ENCODE measurements at places on chromosomes 6 and 20.

GRCh38 chr20:64152906-64153305 is 11.3 kb upstream of the MYT1 start:
- no peak for DNase-seq

DNA sequence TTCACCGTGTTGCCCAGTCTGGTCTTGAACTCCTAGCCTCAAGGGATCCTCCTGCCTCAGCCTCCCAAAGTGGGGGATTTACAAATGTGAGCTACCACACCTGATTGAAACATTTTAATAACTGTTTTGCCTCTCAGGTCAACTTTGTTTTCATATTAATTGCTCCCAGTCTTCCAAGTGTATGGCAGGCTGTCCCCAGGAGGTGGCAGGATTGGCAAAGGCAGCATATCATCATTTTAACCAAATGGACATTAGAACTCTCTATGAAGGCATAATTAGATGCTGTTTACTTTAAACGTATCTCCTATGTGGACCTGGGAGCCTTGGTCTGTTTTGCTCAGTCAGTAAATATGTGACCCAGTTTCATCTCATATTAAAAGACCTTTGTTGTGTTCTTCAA is 59.2 kb upstream of the CSE1L start:
- peak; percentile 14 for DNase-seq

DNA sequence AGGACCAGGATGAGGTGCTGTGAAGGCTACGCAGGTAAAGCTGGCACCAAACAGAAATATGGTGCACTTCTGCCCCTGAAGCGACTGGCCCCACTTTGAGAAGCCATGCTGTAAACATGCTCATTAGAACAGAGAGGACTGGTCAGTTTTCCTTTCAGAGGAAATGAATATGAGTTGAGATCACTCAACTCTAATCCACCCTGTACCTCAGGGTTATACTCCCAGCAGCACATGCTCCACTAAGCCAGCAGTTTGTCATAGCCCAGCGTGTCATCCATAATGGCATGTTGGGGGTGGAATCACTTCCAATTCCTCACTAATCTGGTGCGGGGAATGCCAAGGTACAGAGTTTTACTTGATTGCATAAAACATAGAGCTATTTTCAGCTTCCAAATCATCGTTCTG is 98.1 kb downstream of the HIVEP2 start:
- DNase-seq = peak; percentile 56

- no peak for DNase-seq
Measured at GRCh38 chr6:98794307-98794842, 40.0 kb upstream of the POU3F2 start.

GRCh38 chr6:110101885-110102284 is 77.6 kb downstream of the WASF1 start:
- no peak for DNase-seq

DNA sequence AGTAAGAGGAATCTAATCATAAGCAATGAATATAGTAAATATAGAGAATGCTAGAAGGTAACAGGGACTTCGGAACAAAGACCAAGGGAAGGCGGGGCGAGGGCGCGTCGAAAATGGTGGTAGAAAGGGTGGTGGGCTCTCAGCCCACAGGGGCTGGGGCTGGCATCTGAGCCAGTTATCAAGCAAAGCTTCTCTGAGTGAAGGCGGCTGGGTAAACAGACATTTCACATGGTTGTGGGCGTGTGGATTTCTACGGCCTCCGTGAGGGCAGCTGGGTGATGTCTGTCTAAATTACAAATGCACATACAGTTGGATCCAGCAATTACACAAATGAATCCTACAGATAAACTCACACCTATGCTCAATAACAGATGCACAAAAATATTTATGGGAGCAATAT is 56.6 kb downstream of the TOX2 start:
- no peak for DNase-seq

DNA sequence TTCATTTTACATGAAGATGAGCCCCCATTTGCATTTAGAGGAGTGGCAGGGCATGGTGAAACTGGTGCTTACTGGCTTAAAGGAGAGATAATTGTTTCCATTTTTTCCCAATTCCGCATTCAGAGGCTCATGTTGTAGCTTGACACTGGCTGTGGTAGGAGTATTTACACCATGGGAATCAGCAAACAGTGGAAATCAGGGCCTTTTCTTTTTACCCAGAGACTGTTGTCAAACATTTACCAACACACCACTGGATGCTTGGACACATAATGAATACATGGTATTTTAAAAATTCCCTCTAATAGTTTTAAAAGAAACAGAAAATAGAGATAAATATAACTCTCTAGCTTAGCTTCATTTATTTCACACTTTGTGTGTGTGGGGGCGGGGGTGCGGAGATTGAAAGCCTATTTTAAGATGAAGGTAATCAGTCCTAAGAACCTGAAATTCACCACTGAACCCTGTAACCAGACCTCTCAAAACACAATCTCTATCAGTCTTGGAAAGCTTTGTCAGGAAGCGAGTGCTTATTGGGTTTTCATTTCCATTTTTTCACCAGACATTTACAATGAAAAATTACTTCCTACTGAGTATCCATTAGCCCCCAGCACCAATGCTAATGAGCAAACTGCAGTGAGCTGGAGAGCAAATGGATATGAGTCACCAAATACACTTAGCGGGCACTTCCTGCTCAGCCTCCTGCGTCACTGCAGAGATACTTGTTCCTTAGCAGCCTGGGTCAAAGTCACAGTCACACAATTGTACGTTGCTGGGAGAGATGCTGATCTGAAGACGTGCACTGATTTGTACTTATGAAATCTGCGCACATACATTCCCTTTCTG is 532.0 kb downstream of the BCKDHB start:
- DNase-seq = peak; percentile 23

GRCh38 chr6:113464536-113464935 is 392.6 kb upstream of the MARCKS start:
- DNase-seq = no peak

GRCh38 chr20:46192376-46192944 is 74.3 kb downstream of the CD40 start:
- no peak for DNase-seq

- no peak for DNase-seq
Measured at GRCh38 chr6:99618649-99619408, 12.2 kb downstream of the PRDM13 start.

DNA sequence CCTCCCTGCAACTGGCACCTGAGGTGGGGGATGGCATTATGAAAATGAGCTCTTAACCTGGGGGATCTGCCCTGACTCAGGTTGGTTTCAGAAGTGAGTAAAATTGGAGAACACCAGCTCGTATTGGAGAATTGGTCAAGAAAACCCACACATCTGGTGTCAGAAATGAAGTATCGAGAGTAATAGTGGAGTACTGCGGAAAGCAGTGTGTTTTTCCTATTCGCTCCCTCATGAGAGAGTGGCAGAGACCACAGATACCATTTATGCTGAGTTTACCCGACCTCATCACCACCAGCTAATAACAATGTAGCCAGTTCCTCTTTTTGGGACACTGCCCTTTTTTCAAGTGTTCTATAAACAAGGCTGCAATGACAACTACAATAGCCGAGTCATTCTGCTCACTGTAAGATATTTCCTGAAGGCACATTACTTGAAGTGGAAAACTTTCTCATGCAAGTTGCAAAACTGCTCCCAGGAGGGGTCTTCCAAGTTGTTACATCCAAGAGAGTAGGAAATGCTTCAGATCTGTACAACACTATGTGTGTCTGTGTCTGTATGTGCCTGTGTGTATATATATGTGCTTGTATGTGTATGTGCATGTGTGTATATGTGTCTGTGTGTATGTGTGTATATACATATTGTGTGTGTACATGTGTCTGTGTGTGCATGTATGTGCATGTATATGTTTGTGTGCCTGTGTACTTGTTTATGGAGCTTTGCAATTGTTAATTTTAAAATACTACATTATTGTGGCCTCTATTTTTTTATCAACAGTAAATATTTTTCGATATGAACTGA is 106.0 kb upstream of the CST7 start:
- no peak for DNase-seq

- DNase-seq = peak; percentile 27
Measured at GRCh38 chr6:112086744-112087135, 542 bp downstream of the TUBE1 start.

GRCh38 chr6:137299681-137300080 is 80.5 kb upstream of the IFNGR1 start:
- no peak for DNase-seq

GRCh38 chr6:2033544-2033943 is 211.9 kb downstream of the GMDS start:
- no peak for DNase-seq

DNA sequence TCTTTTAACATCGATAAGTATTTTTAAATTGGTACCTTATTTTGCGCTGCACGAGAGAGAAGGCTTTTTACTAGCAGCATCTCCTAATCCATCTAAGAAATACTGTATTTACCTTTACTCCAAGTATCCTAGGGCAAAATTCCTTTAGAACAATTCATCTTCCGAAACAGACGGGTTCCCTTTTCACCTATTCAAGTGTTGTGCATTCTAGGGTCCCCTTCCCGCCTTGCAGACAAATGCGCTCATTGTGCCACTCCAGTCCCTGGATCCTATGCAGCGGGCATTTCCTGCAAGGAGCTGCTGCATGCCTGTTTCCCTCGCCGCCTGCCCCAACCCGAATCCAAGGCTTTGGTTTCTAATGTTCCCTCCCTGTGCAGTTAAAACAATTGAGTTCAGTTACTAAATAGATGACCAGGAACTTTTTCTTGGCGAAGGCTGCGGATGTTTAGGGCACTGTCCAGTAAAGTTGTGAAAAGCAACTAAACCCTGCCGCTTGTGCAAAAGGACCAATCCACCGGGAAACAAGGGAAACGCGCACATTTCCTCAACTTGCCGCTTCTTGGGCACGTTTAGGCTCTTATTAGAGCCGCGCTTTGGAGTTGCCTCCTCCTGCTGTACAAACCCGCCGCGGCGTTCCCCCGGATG is 556 bp upstream of the SCAF8 start:
- peak; percentile 32 for DNase-seq

DNA sequence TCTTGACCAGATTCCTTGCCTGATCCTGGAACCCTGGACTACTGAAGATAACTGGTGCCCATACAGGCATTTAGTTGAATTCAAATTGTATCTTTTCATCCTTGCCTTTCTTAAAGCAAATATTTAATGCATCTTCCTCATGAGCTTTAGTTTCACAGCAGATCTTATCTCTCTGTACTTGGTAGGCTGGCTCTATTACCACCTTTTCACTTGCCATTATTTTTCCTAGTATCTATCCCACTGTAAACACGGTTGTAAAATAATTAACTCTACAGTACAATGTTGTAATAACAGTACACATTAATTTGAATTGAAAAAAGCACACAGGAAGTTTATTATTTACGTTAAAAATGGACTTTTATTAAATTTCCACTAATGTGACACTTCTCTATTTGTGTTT is 1286.9 kb downstream of the GRIK2 start:
- no peak for DNase-seq

GRCh38 chr20:62507991-62508640 is 32.3 kb upstream of the GATA5 start:
- no peak for DNase-seq

DNA sequence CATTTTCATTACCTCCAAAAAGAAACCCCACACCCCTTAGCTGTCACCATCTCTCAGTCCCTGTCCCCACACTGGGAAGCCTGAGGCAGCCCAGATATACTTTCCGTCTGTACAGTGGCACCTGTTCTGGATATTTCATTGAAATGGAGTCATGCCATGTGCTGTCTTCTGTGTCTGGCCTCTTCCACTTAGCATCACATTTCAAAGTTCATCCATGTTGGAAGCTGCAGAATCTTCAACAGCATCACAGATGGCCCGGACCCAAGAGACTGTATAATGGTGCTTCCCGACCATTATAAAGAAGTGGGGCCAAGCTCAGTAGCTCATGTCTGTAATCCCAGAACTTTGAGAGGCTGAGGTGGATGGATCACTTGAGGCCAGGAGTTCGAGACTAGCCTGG is 58.4 kb downstream of the DLGAP4 start:
- no peak for DNase-seq

GRCh38 chr6:56914798-56915658 is 39.9 kb upstream of the BEND6 start:
- no peak for DNase-seq

DNA sequence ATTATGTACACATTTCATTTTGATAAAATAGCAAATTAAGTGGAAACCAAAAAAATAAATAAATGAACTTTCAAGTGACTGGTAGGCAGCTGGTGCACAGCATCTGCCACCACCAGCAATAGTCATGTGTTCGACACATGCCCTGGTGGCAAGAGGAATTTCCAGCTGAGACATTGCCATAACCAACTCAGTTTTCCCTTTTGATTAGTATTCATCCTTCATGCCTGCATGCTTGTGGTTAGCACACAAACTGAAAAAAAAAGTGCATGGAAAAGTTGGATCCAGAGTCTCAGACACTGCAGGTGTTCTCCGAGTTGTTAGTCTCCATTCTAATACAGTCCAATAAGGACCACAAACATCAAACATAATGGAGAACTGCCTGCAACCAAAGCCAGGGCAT is 156.0 kb upstream of the SOX4 start:
- DNase-seq = no peak

DNA sequence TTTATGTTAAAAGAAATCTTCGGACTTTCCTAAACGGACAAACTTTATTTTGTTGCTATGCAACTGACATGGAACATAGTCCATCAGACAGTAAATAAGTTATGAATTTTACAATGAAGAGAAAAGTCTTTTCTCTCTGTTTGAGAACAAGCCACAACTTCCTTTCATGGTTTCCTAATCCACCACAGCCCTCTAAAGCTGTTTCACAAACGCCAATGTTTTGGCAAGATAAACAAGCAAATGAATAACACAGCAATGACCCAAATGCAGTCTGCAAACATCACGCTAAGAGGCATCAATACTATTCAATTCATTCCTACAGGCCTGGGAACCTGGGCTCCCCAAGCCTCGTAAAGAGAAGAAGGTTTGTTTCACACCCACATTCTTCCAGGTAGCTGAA is 60.4 kb downstream of the HAO1 start:
- DNase-seq = no peak

DNA sequence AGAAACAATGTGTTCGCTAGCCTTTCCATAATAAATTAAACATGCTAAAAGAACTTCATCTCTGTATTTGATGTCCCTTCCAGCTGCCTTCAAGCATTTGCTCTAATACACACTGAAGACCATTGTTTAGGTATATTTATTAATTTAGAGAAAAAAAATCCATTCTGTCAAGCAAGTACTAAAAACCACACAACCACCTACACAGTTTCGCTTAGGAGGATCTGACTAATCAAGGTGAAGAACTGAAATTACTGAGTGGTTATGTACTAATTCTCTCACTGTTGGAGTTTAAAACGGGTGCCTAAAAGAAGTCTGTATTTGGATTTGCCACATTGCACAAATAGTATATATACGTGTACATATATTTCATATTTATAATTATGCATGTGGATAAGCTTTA is 58.9 kb downstream of the GMDS start:
- DNase-seq = no peak
